ENCODE measurements at places on chromosomes 7 and 10.
A peak's percentile ranks its signal among the peaks of the same experiment; 100 is the strongest.

GRCh38 chr10:86968994-86969355 lies 693 bp downstream of the ADIRF start:
- no peak for DNase-seq

- no peak for DNase-seq
Measured at GRCh38 chr7:15905251-15906040, 219.0 kb upstream of the MEOX2 start.

DNA sequence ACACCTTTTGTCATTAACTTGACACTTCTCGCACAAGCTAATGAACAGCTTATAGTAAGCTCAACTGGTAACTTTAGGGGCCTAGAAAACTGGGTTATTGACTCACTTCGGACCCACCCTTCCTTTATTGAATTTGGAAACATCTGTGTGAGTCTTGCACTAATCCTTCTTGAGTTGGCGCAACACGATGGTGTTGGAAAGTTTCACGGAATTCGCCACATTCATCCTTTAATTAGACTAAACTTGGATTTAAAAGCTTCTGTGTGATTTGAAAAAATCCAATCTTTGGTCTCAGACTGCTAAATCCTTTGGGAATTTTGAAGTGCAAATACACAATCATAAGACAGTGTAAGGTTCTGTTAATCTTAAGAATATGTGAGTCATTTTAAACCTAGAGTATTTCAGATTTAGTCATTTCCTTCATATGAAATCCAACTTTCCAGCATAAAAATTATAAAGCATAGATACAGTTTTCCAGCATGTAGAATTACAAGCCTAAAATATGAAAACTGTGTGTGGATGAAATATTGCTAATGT lies 15.1 kb downstream of the FZD8 start:
- DNase-seq = no peak

DNA sequence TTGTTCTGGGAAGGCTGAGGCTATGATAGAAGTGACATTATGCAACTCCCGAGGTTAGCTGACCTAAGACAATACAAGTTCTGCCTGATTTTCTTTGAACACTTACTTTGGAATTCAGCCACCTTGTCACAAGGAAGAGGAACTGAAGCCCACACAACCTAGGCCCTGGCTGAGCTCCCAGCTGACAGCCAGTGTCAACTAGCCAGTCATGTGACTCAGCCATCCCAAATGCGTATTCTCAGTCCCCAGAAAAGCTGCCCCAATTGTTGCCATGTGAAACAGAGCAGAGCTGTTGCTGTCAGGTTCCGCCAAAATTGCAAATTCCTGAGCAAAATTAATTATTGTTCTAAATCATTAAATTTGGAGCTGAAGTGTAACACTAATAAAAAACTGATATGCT lies 1010.0 kb downstream of the XPNPEP1 start:
- no peak for DNase-seq

GRCh38 chr10:123804716-123805115 lies 86.9 kb downstream of the CPXM2 start:
- DNase-seq = no peak

DNA sequence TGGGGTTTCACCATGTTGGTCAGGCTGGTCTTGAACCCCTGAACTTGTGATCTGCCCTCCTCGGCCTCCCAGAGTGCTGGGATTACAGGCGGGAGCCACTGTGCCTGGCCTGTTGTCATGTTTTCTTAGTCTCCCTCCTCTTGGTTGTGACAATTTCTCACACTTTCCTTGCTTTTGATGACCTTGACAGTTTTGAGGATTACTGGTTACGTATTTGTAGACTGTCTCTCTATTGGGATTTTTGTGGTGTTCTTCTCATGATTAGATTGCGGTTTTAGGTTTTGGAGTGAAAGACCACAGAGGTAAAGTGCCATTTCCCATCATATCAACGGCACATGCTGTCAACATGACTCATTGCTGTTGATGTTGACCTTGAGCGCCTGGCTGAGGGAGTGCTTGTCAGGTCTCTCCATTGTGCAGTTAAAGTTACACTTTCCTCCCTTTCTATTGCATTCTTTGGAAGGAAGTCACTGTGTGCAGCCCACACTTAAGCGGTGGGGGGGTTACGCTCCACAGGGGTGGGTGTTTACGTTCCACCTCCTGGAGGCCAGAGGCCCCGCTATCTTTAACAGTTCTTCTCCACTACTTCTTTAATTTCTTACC lies 10.8 kb downstream of the NEURL1 start:
- DNase-seq = peak; percentile 68

DNA sequence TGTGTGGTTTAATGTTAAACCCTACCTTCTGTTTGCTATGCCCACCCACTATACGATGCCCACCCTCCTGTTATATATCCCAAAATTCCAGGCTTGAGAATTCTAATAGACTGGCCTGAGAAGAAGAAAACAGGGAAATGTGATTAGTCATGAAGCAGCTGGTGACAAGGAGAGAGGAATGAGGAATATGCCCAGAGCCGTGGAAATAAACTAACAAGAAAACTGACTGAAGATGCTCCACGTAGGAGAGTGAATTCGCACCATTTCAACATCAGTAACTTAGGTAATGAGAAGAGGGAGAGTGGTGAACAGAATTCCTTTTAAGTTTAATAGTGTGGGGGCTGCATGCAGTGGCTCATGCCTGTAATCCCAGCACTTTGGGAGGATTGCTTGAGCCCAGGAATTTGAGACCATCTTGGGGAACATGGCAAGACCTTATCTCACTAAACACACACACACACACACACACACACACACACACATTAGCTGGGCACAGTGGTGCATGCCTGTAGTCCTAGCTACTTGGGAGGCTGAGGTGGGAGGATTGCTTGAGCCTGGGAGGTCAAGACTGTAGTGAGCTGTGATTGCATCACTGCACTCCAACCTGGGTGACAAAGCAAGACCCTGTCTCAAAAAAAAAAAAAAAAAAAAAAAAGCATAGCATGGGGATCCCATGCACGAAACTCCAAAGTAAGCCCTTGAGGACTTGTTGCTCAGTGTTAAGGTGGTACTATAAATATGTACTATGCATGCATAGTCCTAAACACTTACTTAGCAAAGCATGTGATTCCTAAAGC lies 16.1 kb upstream of the SYPL1 start:
- no peak for DNase-seq

- DNase-seq = no peak
Measured at GRCh38 chr7:66669088-66669487, 40.4 kb downstream of the KCTD7 start.

DNA sequence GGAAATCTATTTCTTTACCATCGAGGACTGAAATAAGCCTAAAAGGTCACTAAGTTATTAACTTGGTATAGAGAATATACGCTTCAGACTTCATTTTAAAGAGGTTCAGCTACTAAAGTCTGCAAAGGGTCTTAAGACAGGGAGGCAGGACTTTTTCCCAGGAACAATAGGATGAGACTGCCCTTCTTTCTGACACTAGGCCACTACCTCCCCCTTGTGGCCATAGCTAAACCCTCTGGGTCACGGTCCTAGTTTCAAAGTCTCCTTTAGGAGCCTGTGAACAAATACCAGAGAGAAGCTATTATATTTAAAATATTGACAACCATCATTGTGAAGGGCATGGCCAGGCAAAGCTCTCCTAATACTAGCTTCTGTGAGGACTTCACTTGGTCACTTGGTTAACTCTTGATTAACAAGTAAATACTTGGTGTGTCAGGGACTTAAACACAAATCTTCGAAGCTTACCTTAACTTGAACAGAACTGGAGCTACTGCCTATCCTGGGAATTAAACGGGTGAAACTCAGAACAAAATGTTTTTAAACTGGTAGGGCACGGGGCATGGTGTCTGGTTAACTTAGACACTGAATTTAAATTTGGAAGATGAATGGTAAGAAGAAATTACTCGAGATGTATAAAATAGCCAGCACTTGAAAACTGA lies 75.6 kb downstream of the CCDC6 start:
- DNase-seq = peak; percentile 77

DNA sequence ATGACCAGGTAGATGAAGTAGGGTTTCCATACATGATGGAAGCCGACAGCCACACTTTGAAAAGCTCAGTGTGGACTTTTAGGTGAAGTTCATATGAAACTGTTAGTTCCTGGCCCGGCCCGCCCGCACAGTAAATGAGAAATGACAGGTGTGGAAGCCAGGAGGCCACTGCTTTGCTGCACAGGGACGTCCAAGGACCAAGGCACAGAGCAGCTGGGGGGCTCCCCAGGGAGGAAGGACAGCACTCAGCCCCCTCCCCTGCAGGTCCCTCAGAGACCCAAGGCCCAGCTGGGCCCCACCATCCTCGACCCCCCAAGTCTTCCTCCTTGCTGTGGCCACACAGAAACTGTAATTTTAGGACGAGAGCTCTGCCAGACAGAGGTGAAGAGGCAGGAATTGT lies 219.2 kb downstream of the PTPRN2 start:
- no peak for DNase-seq

DNA sequence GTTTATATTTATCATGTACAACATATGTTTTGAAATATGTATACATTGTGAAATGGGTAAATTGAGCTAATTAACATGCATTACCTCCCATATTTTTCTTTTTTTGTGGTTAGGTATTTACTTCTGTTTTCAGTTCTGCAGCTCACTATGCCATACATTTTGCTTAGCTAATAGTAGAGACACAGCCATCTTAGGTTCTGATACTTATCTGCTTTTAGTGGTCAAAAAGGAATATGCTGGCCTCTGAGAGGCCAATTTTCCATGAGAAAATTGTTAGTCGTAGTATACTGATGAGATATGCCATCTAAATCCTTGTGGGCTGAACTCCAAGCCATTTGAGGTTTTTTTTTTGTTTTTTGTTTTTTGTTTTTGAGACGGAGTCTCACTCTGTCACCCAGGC lies 31.0 kb downstream of the SGPL1 start:
- no peak for DNase-seq

DNA sequence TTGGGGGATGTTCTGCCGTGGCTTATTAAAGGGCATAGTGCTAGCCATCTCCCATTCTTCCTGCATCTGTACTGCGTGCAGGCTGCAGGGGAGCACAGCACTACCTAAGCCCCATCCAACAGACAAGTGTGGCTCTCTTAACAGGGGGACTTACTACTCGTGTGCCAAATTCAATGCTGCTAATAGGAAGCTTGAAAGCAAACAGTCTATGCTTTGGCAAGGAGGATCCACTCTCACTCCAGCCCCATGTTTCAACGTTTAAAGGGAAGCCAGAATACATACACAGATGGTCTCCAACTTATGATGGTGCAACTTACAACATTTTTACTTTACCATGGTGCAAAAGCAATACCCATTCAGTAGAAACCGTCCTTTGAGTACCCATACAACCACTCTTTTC lies 228.0 kb upstream of the C7orf33 start:
- DNase-seq = no peak

DNA sequence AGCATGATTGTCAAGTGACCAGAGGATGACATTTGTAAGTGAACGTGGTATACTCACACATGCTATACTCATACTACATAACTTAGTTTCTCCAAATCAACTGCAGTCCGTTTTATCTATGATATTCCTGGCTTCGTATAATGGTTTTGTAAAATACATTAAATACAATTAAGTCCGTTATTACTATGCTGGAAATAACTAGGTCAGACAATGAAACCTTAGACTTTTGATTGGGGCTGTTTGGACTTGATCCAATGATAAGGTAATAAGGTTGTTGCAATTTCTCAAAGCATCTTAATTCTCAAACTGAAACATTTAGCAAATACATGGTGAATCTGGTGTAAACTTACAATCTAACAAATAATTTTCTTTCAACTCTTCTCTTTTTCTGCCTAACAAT lies 117.0 kb downstream of the TWIST1 start:
- DNase-seq = no peak

DNA sequence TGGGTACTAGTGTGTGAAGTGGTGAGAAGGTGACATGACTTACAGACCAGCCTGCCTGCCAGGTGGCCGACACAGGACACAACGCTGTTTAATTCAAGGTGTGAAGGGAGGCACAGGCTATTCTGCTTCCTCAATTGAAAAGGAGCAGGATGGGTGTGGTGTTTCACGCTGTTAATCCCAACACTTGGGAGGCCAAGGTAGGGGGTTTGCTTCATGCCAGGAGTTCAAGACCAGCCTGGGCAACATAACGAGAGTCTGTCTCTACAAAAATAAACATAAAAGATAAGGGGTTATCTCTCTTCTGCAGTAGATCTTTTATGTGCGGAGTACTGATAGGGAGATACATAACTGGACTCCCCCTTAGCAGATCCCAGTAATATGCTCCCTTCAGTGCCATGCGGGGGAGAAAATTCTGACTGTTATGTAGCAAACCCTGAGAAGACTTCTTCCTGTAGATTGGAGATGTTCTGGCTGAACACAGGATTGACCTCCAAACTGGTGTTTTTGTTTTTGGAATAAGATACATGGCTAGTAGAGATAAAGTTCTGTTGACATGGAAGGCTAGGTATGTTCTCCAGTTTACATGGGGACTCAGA lies 63.2 kb downstream of the CCNY start:
- DNase-seq = peak; percentile 77

- no peak for DNase-seq
Measured at GRCh38 chr7:99860281-99861127, 16.3 kb downstream of the OR2AE1 start.

DNA sequence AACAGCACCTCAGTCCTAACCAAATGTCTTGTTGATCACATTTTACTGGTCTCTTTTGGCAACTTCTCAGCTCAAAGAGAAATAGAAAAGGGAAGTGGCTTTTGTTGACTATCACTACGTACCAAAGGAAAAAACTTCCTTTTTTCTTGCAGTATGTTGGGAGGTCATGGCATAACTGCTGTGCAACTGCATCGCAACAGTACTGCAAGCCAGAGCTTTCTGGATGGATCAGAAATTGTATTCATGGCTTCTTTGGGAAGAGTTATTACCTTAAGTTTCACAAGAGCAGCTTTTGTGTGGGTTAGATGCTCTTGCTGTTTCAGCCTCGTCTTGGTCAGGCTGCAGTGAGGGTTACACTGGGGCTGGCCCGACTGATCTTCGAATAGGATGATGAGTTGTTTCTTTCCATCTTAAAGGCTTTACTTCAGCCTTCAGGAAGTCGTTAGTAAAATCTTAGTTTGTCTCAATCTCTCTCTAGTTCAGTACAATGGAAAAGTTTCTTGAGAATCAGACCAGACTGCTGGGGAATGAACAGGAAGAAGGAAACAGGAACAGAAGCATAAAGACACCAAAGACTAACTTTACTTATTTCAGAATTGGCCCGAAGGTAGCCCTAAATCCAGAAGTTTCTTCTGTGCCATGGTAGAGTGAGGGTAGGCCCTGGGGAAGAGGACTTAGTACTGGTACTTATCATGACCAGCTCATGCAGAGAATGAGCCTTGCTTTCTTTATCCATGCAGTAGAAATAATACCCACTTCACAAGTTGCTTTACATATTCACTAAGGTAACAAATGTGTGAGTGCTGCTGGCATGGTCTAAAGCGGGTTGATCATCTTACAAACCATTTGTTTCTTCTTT lies 153.6 kb downstream of the CELF2 start:
- no peak for DNase-seq

- no peak for DNase-seq
Measured at GRCh38 chr10:88012641-88013040, 149.2 kb downstream of the PTEN start.

DNA sequence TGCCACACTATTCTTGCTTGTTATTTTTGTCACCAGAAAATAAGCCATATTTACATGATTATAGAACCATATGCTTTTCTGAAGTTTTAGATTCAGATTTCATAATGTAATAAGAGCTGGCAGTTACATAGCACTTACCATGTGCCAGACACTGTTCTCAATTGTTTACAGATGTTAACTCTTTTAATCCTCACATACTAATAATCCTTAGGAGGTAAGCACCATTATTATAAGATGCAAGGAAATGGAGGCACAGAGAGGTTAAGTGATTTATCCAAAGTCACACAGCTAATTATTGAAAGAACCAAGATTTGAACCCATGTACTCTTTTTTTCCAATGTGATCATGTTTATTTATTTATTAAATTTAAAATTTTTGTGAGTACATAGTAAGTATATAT lies 57.2 kb downstream of the CREB5 start:
- no peak for DNase-seq
